ENCODE measurements at places on chromosomes 4 and X.
A peak's percentile ranks its signal among the peaks of the same experiment; 100 is the strongest.

GRCh38 chrX:55813150-55813549 is 95.6 kb downstream of the RRAGB start:
- no peak for DNase-seq

- no peak for DNase-seq
Measured at GRCh38 chr4:87559090-87559837, 30.1 kb upstream of the SPARCL1 start.

- no peak for DNase-seq
Measured at GRCh38 chr4:11488657-11489452, 60.2 kb upstream of the HS3ST1 start.

DNA sequence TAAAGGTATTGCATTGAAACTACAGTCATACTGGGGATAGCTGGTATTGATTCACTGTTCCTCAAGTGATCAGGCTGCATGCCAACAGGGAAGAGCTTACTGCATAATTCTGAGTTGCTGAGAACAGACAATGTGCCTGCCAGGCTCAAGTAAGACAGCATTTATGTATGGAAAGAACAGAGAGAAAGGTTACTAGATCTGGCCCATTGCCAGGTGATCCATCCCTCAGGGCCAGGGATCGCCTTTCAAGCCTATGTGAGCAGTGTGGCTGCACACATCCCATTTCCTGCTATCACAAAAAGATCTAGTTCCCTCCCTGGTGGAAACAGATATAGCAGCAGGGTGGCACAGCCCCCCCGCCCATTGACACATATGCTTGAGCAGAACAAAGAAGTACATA is 254.0 kb downstream of the TMA16 start:
- no peak for DNase-seq

GRCh38 chr4:154086247-154086646 is 297.4 kb upstream of the SFRP2 start:
- DNase-seq, result no peak

GRCh38 chr4:152628128-152628527 is 51.7 kb downstream of the TMEM154 start:
- DNase-seq, result peak; percentile 23

DNA sequence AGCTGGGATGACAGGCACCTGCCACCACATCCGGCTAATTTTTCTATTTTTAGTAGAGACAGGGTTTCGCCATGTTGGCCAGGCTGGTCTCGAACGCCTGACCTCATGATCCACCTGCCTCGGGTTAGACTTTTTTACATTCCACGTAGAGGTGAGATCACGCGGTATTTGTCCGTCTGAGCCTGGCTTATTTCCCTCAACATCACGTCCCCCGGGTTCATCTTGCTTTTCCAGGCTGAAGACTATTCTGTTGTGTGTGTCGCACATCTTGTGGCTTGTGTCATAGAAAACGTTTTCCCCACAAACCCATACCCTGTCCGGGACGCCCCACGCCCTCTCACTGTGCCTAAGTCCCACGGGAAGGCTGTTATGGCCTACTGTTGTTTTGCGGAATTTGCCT is 185.3 kb downstream of the CRLF2 start:
- peak; percentile 1 for DNase-seq

DNA sequence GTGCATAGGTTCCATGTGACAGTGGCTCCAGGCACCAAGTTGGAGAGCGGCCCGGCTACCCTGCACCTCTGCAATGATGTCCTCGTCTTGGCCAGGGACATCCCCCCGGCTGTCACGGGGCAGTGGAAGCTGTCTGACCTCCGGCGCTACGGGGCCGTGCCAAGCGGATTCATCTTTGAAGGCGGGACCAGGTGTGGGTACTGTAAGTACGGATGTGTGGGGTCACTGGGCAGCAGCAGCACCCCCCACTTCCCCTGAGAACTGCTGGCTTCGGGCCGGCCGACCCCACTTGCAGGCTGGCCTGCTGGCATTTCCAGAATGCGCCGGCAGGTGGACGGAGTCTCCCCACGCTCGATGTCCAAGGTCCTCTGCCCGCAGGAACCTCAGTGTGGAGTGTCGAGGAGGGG is 13.2 kb downstream of the DOK7 start:
- no peak for DNase-seq

DNA sequence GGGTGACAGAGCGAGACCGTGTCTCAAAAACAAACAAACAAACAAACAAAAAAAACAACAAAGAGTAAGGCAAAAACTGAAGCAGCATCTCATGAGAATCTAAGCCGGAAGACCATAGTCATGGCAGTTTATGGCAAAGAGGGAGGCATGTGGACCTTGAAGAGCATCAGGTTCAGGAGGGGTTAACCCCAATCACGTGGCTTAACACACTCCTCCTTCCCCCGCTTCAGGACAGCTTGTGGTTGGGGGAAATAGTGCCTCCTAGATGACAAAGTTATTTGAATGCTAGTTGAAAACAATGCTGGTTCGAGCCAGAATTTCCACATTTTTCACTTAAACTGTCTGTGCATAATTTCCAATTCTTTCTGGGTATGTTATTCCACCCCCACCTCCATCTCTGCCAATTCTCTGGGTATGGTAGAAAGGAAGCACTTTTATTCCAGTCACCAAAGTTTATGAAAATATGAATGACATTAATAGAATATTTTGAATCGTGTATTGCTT is 11.7 kb upstream of the MAP7D3 start:
- DNase-seq, result no peak

DNA sequence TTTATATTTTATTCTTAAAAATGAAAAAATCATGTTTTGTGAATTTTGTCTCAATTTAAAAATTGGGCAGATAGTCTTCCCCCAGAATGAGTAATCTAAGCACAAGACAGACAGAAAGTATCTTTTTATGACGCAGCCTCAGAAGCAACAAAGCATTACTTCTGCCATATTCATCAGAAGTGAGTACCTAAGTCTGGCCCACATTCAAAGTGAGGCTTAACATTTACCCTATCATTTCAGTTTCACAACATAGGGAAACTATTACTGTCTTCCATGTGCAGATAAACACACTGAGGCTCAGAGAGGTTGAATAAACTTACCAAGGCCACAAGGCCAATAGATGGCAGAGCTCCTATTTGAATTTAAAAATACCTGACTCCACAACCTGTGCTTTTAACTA is 4.4 kb upstream of the PRDX4 start:
- DNase-seq, result peak; percentile 8

DNA sequence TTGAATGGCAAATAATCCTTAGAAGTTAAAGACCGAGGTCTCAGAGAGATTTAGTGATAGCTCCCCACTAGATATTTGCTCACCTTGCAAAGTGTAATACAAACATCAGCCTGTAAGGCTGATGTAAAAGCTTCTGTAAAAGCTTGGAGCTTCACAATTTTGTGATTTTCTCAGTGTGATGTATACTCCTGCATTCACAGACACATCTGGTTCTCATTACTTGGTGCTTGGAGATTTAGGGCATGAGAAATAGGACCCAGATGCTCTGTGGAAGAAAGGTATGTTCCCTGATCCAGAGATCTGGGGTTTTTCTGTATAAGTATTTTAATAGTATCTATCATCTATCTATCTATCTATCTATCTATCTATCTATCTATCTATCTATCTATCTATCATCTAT is 1664.3 kb downstream of the C4orf33 start:
- no peak for DNase-seq

DNA sequence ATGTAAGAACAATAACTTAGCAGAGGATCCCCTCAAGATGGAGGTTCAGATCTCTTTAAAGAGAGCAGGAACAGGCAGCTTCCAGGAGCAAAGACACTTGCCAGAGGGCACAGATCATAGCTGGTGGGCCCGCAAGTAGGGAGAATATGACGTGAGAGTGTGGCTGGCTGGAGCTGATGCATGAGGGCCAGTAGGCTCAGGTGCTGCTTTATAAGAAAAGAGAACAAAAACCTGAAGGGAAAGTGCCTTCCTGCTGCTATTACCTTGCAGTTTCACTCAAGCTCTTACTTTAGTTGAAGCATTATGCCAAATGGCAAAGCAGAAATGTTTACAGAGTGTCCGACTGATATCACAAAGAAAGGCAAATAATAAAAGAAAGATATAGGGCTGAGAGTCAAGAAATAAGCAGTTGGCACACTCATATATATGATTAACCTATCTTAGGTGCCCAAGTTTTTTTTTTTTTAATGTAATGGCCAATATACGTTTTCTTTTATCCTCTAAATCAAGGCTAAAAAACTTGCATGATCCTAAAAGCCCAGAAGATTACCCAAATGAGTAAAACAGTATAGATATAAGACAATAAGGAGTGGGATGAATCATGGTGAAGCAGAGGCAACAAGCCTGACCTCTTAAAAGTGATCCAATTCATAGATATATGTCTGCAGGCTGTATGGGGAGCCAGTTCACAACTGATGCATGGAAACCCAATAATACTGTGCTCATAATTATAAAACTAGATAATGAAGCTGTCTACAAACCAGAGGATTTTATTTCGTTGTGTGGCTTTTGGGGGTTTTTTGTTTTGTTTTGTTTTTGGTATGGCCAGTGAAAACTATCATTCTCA is 12.6 kb downstream of the NR0B1 start:
- DNase-seq, result no peak

DNA sequence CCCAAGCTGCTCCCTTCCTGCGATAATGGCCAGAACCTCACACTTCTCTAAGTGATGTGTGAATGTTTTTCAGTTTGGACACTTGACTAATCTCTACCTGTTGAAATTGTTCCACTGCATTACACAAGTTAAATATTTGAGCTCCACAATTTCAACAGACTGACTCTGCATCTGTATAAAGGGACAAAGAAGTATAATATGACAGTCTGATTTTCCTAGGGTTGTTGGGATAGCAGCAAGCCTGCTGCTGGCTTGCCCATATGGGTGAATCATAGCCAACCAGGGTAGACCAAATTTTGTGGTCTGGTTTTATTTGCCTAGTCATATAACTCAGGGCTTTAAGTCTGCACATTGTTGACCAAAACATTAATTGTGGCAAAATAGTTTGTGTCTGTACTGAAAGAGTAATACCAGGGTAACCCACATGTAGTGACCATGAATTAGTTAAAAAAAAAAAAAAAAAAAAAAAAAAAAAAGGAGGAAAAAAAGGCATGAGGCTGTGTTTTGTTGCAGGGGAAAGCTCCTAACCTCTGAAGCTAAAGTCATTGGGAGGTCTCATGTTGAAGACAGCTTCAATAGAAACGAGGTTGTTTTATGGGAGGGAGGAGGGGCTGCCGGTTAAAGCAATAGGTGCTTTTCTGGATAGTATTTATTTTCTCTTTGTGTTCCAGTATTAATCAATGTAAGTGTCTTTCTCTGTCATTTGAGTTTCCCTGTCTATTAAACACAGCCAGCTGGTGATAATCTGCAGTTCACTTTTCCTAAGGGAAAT is 534.2 kb downstream of the RAB28 start:
- no peak for DNase-seq

GRCh38 chr4:121213940-121214339 is 49.8 kb upstream of the TNIP3 start:
- DNase-seq, result no peak

DNA sequence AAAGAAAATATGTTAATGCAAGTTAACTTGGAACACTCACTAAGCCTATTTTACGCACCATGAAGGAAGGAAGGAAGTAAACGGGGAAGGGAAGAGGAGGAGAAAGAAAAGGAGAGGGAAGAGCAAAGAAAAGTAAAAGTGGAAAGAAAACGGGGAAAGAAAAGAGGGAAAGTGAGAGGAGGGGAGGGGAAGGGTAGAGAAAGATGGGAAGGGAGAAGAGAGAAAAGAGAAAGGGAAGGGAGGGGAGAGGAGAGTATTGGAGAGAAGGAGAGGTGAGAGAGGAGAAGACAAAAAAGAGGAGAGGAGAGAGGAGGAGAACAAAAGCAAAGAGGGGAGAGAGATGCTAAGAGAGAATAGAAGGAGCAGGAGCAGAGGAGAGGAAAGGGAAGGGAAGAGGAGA is 224.1 kb downstream of the SLITRK2 start:
- no peak for DNase-seq

DNA sequence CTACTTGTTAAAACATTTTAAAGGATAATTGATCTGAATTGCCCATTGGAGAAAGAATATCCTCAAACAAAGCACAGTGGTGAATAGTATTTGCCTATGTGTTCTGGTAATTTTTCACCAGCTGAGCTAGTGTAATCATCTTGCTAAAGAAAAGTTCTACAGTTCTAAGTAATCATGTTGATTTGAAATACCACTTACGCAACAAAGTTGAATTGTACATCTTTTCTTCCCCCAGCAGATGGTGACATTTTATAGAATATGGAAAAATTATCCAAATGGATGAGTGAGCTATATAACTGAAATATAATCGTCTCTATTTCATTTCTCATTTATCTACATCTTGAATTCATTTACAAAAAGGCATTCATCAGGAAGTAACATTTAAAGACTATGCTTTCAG is 9.7 kb upstream of the ZNF674 start:
- DNase-seq, result peak; percentile 60

DNA sequence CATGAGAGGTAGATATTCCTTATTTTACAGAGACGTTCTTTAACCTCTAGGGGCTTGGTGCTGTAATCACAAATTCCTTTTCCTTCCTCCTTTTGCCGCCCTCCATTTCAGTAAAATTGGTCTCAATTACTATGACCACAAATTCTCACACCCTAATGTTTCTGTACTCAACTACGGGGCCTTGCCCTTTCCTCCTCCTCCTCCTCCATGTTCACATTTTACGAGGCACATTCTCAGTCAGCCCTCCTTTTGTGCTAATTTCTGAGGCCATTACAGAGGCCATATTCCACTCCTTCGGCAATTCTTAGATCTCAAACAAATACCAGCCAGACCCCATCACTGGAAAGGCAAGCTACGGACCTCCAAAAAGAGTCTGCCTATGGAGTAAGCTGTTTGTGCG is 92.1 kb downstream of the SH3KBP1 start:
- DNase-seq, result no peak

DNA sequence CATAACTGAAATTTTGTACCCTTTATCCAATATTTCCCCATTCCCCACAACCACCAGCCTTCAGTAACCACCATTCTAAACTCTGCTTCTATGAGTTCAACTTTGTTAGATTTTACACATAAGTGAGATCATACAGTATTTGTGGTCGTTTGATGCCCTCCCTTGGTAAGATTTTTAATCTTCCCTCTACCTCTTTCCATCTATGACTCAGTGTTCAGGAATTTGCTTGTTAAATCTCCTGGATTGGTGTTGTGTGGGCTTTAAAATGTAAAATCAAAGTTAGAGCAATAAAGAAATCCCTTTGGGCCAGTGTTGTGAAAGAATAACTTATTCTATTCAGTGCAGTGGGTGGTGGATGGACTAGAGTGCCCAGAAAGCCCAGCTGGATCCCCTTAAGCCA is 37.4 kb downstream of the SLC16A2 start:
- DNase-seq, result no peak

DNA sequence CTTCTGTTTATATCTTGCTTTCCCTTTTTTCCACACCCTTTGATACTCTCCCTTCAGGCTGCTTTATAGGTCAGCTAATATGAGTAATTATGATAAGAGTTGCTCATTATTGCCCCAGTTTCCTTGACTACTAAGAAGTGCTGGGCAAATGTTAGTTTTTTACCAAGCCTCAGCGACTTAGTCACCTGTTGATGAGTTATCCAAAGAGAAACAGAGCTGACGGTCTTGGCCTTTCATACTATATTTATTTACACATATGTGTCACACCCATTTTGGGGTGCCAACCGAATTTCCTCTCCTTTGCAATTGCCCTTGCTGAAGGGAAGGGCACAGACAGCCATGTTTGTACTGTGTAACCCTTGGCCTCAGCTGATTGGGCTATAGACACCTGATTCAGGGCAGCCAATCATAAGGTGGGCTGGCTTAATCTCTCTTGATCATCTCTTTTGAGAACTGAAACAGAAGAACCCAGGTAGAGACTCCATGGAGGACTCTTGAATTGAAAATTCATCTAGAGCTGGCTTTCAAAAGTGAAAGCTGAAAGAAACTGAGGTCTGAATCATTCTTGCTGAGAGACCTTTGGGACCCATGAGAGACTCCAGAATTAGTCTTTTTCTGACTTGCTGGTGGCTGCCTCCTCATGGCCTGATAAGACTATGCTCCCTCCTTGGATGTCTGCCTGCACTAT is 111.7 kb upstream of the RPS6KA3 start:
- DNase-seq, result peak; percentile 23
